ENCODE measurements at places on chromosomes 16 and 17.

DNA sequence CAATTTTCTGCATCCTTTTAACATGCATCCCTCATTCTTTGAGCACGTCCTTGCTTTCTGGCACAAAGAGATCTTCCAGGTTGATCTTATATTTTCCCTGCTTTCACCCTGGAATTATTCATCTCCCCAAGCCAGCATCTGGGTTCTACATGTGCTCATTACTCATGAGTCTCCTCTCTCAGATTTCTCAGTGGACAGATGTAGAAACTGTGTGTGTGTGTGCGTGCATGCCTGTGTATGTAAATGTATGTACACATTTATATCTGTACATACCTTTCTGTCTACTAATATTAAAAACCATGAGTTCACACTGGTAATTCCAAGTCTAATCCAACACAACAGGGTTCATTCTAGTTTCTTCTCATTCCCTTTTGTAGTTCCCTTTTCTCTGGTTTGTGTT lies 41.9 kb upstream of the NSRP1 start:
- DNase-seq, result no peak

GRCh38 chr17:81493198-81494038 lies 19.2 kb downstream of the ACTG1 start:
- no peak for DNase-seq

- DNase-seq, result no peak
Observed at GRCh38 chr16:60432472-60432871, 1603.8 kb downstream of the CDH8 start.

DNA sequence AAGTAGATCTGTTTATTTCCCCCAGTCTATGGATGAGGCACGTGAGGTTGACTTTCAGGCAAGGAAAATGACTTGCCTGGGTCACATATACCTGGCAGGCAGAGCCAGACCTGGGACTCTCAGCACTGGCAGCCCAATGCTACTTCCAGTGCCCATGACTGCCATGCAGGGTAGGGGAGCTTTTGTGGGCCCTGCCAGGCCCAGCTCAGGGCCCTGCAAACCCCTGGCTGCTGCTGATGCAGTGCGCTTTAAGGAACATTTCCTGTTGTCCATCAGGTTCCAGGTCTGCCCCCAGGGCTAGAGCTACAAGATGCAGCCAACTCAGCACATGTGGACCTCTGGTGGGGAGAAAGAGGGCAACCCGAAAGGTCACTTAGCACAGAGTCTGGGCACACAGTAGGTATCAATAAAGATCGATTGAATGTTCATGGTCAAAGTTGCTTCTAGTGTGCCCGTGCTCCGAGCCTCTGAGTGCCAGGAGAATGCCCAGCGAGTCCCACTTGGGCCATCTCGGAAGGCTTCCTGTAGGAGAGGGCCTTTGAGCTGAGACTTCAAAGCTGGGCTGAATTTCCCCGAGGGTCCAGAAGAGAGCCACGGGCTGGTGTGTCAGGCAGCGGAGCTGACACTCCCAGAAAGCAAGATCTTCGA lies 513 bp upstream of the TBX21 start:
- no peak for DNase-seq

- DNase-seq, result no peak
Observed at GRCh38 chr16:82769845-82770244, 143.1 kb downstream of the CDH13 start.
